ENCODE measurements at places on chromosomes 5 and 9. TPM values are rescaled to one million over a fixed set of nuclear protein-coding genes. Genes with fewer than 3 reads are reported as not detected.

Gene CLK4
- total RNA-seq: 17.4 TPM

Gene CCL19
- total RNA-seq: not detected

Gene ZBED3
- 6.7 TPM for total RNA-seq

Gene ZNF300
- total RNA-seq: 20.0 TPM

Gene TMEM215
- total RNA-seq: not detected

Gene ORM1
- total RNA-seq: not detected

Gene PNPLA7
- total RNA-seq: 1.8 TPM

Gene IL3
- total RNA-seq: not detected

Gene THOC3
- total RNA-seq: 53.1 TPM

Gene RORB
- 1.2 TPM for total RNA-seq

Gene PPP2R2B
- 0.64 TPM for total RNA-seq

Gene PDZD2
- total RNA-seq: 5.5 TPM

Gene FGF1
- 3.1 TPM for total RNA-seq

Gene CMBL
- 5.1 TPM for total RNA-seq

Gene PCDHB9
- 4.1 TPM for total RNA-seq

Gene CSF2
- 9.3 TPM for total RNA-seq

Gene TRIM36
- total RNA-seq: 6.3 TPM

Gene CARD9
- total RNA-seq: 2.5 TPM

Gene OR13C5
- not detected for total RNA-seq

Gene TAF11L6
- total RNA-seq: not detected

Gene IFNA2
- total RNA-seq: not detected

Gene ADAMTS19
- 0.13 TPM for total RNA-seq

Gene NXNL2
- total RNA-seq: 0.49 TPM

Gene BNC2
- total RNA-seq: 14.4 TPM

Gene HK3
- not detected for total RNA-seq

Gene PCDHA3
- 1.6 TPM for total RNA-seq

Gene ARID3C
- 0.11 TPM for total RNA-seq

Gene PRR16
- 2.6 TPM for total RNA-seq

Gene TEK
- 0.30 TPM for total RNA-seq

Gene STOM
- total RNA-seq: 53.3 TPM

Gene PCDHB16
- total RNA-seq: 7.7 TPM

Gene PCDHAC1
- total RNA-seq: 1.5 TPM

Gene PCDHGA1
- 2.5 TPM for total RNA-seq

Gene DIRAS2
- total RNA-seq: not detected

Gene SPAAR
- 0.60 TPM for total RNA-seq

Gene FBXL7
- total RNA-seq: 4.9 TPM

Gene SPATA24
- 18.1 TPM for total RNA-seq

Gene BRINP1
- total RNA-seq: not detected

Gene NR5A1
- total RNA-seq: 0.08 TPM

Gene ANKRD55
- total RNA-seq: 0.74 TPM

Gene PCDHGB3
- total RNA-seq: 0.83 TPM

Gene SLC34A3
- total RNA-seq: not detected

Gene PCDHA7
- total RNA-seq: 4.4 TPM

Gene GABRA1
- not detected for total RNA-seq

Gene TMEM232
- 2.4 TPM for total RNA-seq

Gene GRIN1
- total RNA-seq: not detected

Gene FAM169A
- 13.1 TPM for total RNA-seq

Gene ZDHHC11B
- 0.05 TPM for total RNA-seq

Gene IL33
- not detected for total RNA-seq

Gene PLCXD3
- not detected for total RNA-seq

Gene PCDHA1
- 2.5 TPM for total RNA-seq

Gene PCDHGB4
- total RNA-seq: 2.0 TPM

Data from A375 (cell line).